ENCODE measurements at places on chromosomes 5 and 9.

DNA sequence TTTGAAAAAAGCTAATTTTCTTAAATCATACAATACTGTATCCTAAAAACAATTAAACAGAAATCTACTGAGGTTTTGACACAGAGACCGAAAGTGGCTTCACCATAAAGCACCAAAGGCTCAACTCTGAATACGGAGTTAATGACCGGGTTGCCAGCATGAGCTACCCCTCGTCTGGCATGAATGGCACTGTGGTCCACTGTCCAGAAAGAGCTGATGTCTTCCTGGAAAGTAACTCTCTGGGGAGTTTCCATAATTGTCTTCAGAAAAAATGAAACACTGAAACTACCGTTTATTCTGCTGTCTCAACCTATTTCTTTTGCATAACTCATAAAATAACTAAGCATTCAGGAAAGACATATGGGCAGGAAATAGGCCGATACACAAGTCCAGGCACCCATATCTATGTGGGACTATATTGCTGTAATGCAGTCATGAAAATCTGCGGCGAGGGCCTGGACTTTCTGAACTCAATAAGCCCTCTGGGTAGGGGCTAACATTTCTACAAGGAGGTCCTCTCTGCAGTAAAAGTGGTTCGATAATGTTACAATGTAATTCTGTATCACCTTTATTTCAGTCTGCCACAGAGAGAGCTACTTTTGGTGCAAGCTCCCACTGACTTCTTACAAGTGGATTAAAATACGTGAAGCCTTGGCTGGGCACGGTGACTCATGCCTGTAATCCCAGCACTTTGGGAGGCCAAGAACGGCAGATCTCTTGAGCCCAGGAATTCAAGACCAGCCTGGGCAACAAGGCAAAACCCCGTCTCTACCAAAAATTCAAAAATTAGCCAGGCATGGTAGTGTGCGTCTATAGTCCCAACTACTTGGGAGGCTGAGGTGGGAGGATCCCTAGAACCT is 52.4 kb downstream of the ANKH start:
- DNase-seq, result no peak

GRCh38 chr5:136731241-136731900 is 366.0 kb upstream of the TRPC7 start:
- DNase-seq, result peak; percentile 42

DNA sequence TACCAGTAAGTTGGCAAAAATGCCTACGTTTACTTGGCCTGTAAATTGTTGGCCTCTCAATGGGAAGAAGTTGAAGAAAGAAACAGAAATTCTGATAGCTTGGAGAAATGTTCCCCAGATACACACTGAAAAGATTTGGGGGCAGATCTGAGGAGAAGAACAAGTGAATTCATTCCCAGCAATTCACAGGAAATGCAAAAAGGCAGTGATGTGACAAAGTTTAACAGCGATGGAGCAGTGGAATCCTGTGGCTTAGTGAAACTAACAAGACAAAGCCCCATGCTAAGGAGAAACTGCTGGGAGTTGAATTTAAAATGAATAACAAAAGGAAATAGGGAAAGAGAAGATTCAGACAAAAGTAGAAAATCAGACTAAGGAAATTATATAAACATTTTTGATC is 213.2 kb upstream of the EDIL3 start:
- no peak for DNase-seq

GRCh38 chr5:142053426-142054151 is 40.8 kb upstream of the GNPDA1 start:
- peak; percentile 91 for DNase-seq

GRCh38 chr9:119167267-119167666 is 202.0 kb downstream of the BRINP1 start:
- DNase-seq, result no peak

DNA sequence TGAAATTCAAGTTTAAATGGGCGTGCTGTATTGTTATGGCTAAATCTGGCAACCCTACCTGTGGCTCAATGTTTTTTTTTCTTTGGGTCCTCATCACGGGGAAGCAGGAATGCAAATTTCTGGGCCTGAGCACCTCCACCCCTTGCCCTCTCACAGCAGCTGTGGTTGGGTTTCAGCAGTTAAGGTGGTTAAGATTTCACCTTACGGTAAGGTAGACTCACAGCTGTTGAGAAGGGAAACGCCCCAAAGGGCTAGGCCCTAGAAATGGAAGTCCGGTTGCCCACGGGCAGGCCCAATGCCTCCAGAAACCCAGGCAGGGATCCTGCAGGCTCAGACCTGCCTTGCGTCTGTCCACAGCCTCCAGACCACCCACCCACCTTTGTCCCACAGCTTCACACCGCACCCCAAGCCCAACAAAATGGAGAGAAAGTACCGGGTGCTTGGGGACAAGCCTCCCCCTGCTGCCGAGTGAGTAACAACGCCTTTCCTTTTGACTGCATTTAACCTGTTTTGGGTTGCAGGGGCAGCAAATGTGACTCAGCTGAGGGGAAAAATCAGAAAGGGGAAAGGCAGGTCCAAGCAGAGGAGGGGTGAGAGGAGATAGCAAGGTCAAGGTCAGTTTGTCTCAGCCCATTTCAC is 48.1 kb upstream of the TDRD7 start:
- DNase-seq, result no peak

- DNase-seq, result no peak
Observed at GRCh38 chr5:26388976-26389375, 649.4 kb downstream of the CDH9 start.

DNA sequence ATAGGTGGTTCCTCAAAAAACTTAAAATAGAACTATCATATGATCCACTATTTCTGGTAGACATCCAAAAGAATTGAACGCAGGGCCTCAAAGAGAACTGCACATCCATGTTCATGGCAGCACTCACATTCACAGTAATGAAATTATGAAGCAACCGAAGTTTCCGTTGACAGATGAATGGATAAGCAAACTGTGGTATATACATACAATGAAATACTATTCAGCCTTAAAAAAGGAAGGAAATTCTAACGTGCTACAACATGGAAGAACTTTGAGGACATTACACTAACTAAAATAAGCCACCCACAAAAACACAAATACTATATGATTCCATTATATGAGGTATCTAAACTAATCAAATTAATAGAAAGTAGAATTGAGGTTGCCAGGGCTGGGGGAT is 18.5 kb downstream of the CENPK start:
- no peak for DNase-seq

GRCh38 chr5:55546947-55547346 is 12.2 kb upstream of the PLPP1 start:
- DNase-seq, result no peak

- peak; percentile 64 for DNase-seq
Observed at GRCh38 chr9:114317665-114318357, 5.1 kb upstream of the ORM1 start.

- DNase-seq, result no peak
Observed at GRCh38 chr5:4095918-4096630, 500.4 kb downstream of the IRX1 start.

GRCh38 chr5:26487553-26487952 is 550.8 kb downstream of the CDH9 start:
- no peak for DNase-seq

DNA sequence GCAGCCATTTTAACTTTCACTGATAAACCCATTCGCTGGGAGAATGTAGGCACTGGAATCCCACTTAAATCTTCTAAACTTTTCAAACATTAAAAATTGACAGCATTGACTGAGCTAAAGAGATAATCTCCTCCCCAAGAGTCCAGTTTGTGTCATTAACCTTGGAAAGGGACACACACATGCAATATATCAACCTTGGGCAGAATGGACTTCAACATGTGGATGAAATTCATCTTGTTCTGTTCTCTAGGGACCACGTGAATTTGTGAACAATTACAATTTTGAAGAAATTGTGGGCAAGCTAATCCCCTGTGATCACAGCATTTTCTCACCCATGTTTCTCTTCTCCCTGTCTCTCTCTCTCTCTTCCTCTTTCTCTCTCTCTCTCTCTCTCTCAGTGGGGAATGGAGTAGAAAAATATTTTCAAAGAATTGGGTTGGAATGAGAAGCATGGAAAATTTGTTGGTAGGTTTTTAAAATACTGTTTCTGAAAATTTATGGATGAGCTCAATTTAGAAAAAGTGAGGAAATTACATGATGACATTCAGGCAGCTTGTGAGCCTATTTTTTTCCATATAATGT is 553.7 kb downstream of the EBF1 start:
- DNase-seq, result no peak

GRCh38 chr9:92715488-92716231 is 45.7 kb upstream of the IPPK start:
- no peak for DNase-seq

- DNase-seq, result no peak
Observed at GRCh38 chr9:78064075-78064474, 32.5 kb upstream of the GNAQ start.

- DNase-seq, result no peak
Observed at GRCh38 chr5:14588758-14589543, 7.4 kb downstream of the OTULINL start.

GRCh38 chr5:145510324-145510723 is 324.8 kb downstream of the PRELID2 start:
- DNase-seq, result peak; percentile 65

GRCh38 chr5:61130289-61130688 is 32.0 kb downstream of the SMIM15 start:
- no peak for DNase-seq

DNA sequence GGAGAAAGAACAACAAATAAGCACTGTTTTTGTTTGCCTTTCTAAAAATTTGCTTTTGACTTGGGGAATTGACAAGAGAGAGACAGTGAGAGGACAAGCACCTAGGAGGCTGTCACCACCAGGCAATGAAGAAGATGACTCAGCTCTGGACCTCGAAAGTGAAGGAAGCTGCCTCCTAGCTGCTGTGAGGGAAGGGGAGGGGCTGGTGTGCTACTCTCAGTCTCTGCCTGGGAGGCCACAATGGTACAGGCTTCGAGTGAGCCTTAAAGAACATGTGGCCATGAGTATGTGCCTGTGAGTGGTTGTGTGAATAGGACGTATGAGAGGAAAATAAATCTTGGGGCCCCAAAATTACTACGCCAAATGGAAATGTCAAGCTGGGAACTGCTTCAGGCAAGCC is 7.1 kb upstream of the PLK2 start:
- DNase-seq, result peak; percentile 73

- DNase-seq, result peak; percentile 51
Observed at GRCh38 chr5:154197801-154198491, 7.4 kb downstream of the GALNT10 start.

DNA sequence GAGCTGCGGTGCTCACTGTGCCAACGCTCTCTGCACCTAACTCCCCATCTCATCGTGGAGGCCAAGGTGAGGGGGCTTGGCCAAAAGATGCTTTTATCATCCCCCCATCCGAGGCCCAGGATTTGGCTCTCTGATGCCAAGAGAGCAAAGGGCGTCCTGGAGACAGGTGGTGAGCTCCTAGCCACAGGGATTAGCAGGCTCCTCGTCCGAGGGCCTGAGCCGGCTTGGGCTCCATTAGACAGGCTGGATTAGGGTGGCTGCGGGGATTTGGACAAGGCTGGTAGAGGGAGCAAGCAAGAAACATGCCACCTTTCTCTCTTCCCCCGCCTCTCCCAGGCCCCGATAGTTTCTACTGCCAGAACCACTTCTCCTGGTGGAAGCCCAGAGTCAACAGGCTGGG is 1.0 kb upstream of the GRM6 start:
- no peak for DNase-seq

DNA sequence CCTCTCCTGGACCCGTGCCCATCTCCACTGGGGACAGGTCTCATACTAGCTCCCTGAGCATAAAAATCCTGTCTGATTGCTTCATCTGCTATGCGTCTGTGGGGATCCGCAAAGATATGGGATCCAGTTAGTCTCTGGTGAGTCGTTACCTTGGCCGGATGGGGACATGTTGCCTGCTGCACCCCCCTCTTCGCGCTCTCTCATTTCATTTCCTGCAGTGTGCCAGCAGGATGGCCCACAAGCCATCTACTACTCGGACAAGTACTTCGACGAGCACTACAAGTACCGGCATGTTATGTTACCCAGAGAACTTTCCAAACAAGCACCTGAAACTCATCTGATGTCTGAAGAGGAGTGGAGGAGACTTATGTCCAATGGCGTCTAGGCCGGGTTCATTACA is 17.0 kb upstream of the CEP78 start:
- no peak for DNase-seq

GRCh38 chr5:177495243-177496060 is 2.0 kb downstream of the PDLIM7 start:
- peak; percentile 98 for DNase-seq

DNA sequence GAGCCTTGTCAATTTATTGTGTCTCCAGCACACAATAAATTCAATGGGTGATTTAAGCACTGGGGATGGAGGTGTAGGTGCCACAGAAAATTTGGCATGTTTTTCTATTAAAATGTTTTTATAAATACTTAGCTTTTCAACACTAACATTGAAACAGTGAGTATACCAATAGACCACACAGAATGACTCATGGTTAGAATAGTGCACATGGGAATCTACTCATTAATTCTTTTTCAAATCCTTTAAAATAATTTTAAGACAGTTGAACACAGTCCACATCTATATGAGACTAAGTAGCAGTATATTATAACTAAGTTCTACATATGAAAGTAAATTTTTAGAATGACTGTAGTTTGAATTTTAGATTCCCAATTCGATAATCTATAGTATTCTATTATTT is 67.1 kb downstream of the LNPEP start:
- DNase-seq, result peak; percentile 11

DNA sequence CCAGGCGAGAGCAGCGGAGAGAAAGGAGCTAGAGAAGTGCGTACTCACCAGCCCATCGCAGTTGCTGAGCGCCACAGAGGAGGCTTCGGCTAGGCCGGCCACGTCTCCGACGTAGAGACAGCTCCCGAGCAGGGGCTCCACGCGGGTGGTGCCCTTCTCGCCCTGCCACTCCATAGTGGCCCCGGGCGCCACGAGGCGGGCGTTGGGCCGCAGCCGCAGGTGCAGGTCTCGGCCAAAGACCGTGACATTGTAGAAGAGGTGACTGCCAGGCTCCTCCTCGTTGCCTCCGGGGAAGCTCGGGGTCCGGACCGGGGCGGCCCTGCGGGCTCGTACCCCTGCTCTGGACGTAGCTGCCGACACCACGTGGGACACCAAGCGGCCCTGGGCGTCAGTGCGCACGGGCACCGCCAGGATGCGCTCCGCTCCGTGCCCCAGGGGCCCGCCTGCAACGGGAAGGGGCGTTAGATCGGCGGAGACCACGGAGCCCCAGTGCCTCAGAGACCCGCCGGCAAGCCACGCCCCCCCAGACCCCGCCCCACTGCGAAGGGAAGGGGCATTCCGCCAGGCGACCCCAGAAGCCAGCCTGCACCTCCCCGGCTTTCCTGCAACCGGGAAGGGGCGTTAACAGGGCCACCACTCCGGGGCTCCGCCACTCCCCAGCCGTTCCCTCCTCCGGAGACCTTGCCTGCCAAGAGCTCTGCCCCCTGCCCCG is 1.4 kb downstream of the ADAMTS2 start:
- peak; percentile 73 for DNase-seq

- DNase-seq, result peak; percentile 27
Observed at GRCh38 chr9:83956086-83956435, 24.0 kb downstream of the HNRNPK start.

DNA sequence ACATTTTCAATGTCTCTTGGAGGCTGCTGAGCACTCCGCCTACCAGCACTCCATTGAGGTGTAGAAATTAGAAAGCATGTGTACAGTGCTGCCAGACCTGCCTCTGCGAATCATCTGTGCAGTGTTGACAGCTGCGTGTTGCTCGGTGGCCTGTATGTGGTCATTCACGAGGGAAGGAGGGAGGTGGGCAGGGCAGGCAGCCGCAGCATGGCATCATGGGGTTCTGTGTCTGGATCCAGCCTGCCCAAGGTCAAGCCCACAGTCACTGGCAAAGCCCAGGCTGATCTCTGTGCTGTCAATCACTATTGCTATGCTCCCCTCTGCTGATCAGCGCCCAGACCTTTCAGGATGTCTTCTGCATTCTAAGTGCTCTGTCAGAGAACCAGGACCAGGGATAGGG is 8.0 kb upstream of the PDZD2 start:
- no peak for DNase-seq

Measured in EH (cell line).